Renal cortical epithelial cell (primary cell): ENCODE measurements at places on chromosomes 2 and 18.

DNA sequence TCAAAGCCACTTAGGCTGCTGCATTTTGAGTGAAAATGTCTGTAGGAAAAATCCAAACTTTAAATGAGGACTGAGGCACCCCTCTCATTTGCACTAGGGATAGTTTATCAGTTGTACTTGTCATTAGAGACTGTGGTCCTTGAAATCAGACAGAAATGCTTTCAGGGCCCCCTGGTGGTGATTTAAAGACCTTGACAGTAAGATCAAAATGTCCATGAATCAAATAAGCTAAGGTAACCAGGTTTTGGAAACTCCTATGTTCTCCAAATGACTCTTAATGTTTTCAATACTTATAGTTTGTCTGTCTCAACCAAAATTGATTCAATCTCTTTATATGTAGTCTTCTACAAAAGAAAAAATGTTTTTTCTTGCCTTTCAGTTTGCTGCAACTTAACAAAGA, 28.8 kb upstream of the DDX18 start:
- peak; percentile 51 for DNase-seq

GRCh38 chr2:65798641-65799040, 366.2 kb upstream of the SPRED2 start:
- no peak for DNase-seq

- no peak for DNase-seq
These were observed 66.7 kb downstream of the AAK1 start for GRCh38 chr2:69576880-69577279.

DNA sequence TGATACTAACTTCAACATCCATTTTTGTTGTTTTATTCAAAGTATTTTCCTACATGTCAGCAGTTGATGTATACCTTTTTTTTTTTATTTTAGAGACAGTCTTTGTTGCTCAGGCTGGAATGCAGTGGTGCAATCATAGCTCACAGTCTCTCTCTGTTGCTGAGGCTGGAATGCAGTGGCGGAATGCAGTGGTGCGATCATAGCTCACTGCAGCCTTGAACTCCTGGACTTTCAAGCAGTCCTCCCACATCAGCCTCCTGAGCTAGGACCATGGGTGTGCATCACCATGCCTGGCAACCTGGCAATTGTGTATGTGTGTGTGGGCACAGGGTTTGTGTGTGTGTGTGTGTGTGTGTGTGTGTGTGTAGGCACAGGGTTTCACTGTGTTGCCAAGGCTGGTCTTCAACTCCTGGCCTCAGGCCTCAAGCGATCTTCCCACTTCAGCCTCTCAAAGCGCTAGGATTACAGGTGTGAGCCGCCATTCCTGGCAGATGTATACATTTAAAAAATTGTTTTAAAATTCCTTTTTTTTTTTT, 24.8 kb downstream of the SANBR start:
- DNase-seq = no peak

GRCh38 chr2:45435316-45435715, 175.8 kb downstream of the SRBD1 start:
- peak; percentile 62 for DNase-seq

- DNase-seq = no peak
These were observed 671.9 kb upstream of the SOX11 start for GRCh38 chr2:5020116-5020875.
